NCI-H526 treated with DMSO at 0.1 percent for 48 hours (cell line): ENCODE measurements at places on chromosomes 4 and X.

- DNase-seq = no peak
These were observed 1.8 kb downstream of the IDH3G start for GRCh38 chrX:153792368-153792767.

DNA sequence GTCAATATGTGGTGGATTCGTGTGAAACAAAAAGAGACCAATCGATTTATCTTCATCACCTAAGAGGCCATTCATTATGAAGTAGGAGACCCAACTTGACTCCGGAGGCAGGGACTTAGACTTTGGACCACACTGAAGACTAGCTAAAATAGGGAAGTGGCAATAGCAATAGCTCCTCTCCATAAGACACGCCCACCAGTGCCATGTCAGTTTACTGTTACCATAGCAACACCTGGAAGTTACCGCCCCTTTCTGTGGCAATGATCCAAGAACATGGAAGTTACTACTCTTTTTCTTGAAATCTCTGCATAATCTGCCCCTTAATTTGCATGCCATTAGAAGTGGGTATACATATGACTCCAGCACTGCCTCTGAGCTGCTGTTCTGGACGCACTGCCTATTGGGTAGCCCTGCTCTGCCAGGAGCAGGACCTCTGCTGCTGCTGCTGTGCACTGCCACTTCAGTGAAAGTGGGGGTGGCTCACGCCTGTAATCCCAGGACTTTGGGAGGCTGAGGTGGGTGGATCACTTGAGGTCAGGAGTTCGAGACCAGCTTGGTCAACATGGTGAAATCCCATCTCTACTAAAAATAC lies 163.2 kb downstream of the PRKX start:
- DNase-seq = no peak

DNA sequence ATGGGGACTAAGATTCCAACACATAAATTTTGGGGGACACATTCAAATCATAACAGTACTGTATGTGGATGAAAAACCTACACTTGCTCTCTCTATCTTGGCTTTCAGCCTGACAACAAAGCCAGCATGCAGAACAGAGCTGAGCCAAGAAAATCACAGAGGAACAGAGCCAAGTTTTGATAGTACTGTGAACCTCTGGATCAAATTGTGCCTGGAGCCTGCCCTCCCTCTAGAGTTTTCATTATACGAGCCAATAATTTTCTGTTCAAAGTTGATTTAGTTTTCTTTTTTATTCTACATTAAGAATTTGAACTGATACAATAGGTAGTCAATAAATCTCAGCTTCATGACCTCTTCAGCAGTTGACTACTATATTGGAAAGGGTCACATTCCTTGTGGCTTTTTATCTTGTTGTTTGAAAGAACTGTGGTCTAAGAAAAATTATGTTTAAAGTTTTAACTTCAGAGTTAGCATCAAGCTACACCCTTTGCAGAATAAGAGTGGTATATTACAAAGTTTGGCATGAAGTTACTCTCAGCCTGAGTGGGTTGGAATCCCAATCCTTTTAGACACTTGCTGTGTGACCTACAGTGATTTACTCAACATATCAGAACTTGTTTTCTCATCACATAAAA lies 31.1 kb downstream of the GRID2 start:
- DNase-seq = no peak

DNA sequence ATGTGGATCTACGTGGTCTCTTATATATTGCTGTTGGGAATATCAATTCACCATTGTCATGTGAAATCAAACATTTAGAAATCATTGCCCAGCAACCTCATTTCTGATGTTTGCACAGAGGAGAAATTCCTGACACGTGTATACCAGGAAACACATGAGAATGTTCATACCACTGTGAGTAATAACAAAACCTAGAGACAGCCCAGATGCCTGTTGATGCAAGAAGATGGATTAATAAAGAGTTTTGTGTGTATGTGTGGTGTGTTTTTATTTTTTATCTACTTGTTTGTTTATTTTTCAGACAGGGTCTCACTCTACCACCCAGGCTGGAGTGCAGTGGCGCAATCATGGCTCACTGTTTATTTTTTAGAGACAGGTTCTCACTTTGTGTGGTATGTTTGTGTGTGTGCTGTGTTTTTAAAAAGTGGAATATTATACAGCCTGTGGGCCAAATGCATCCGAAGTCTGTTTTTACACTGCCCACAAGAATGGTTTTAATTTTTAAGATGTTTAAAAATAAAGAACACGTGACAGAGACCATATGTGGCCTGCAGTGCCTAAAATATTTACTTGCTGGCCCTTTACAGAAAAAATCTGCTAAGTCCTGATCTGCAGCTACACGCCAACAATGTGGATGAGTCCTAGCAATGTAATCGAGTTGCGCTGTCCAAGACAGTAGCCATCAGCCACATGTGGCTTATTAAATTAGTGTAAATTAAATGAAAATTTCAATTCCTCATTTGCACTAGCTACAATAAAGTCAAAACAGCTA lies 39.2 kb downstream of the TXLNG start:
- DNase-seq = no peak

GRCh38 chrX:12955882-12956703 lies 18.8 kb upstream of the TMSB4X start:
- DNase-seq = no peak

- no peak for DNase-seq
These were observed 248.0 kb downstream of the INPP4B start for GRCh38 chr4:142598132-142598531.

GRCh38 chrX:150365990-150366911 lies 3.1 kb downstream of the MAMLD1 start:
- DNase-seq = no peak

- DNase-seq = no peak
These were observed 52.4 kb downstream of the ANOS1 start for GRCh38 chrX:8679550-8679949.

DNA sequence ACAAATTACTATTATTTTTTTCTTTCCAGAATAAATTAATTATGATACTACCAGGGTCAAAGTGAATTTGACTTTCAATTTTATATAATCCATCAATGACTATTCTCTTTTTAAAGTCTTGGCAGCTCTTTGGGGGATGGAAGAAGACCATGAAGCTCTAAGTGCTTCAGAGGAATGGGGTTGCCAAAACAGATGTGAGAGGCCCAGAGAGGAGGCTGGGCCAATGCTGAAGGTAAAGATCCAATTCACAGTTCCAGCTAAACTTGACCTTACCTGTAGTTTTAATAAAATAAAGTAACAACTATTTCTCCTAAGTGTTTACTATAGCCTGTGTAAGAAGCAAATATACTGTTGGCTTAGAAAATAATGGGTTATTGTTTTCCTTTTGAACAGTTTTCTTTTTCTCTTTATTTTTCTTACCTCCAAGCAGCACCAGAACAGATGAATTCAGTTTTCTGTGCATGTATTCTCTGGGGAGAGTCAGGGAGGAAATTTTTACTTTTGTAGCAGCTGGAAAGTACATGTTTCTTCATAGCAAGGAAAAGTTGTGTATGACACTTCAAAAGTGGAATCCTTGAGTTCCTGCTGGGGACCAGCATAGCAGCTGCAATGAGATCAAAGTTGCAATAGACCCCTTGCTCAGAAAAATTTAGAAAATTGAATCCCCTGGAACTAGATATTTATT lies 104.9 kb downstream of the CEP44 start:
- no peak for DNase-seq
